ENCODE measurements at places on chromosomes 11 and 22.

GRCh38 chr11:63991558-63991957 lies 5.3 kb downstream of the OTUB1 start:
- no peak for DNase-seq

- DNase-seq, result peak; percentile 40
Observed at GRCh38 chr22:19178065-19178656, 375 bp downstream of the SLC25A1 start.

DNA sequence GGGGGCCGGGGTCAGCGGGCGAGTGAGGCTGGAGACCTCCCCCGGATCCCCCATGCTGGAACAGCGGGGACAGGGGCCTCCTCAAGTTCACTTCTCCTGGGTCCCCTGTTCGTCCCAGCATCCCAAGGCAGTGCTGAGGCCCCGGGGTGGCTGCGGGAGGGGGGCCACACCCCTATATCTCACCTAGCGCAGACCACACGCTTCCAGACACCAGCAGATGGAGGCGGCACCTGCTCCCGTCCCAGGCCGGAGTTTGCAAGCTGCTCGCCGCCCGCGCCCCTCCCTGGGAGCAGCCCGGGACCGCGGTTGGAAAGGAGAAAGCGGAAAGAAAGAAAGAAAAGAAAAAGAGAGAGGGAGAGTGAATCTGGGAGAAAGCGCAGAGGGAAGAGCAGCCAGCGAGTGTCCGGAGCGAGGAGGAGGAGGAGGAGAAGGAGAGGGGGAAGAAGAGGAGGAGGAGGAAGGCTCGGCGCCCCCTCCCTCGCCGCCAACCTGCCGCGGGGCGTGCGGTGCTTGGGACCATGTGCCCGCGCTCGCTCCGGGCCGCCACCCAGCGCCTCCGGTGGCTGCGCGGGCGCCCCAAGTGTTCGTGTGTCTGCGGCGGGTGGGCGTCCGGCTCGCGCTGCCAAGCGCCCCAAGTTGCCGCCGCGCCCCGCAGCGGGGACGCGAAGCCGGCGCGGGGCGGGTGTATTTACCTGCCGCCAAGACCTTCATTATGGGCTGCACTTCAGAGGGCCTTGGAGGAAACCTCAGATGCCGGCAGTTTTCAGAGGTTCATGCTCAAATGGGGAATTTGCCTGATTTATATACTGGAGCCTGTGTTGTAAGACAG lies at the start of gene LIF:
LIF (minus strand) TSS at position 775 of the 829 bp plus-strand sequence; CDS start at position 711, 64 bp downstream.
- DNase-seq, result no peak

DNA sequence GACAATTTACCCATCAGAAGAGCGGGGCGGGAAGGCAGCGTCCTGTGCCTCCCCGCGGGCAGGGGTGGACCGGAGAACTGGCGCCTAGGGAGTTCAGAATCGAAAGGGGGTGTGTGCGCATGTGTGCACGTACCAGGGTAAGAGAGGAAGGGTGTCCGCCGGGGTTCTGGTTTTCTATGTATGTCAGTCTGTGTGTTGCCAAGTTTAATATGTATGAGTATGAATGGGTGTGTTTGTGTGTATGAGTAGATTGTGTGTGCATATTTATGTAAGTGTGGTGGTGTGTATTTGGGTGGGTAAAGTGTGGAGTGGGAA lies 2.0 kb downstream of the KCNC1 start:
- no peak for DNase-seq
